IgD-negative memory B cell (primary cell): ENCODE measurements at places on chromosomes 5 and 9. TPM values are rescaled to one million over a fixed set of nuclear protein-coding genes. Genes with fewer than 3 reads are reported as not detected.

Gene ZFAND5
- 110 TPM for polyA plus RNA-seq

Gene ZNF879
- polyA plus RNA-seq = 2.7 TPM

Gene SYNPO
- 4.8 TPM for polyA plus RNA-seq

Gene DMRT3
- not detected for polyA plus RNA-seq

Gene ARSB
- 4.5 TPM for polyA plus RNA-seq

Gene GRIA1
- not detected for polyA plus RNA-seq

Gene LIX1
- polyA plus RNA-seq = 0.10 TPM

Gene NUTM2G
- 0.19 TPM for polyA plus RNA-seq

Gene MEIKIN
- polyA plus RNA-seq = not detected

Gene ASPN
- not detected for polyA plus RNA-seq

Gene PCDHA11
- not detected for polyA plus RNA-seq

Gene LIFR
- polyA plus RNA-seq = not detected

Gene PCDHGA5
- polyA plus RNA-seq = not detected

Gene PRRT1B
- polyA plus RNA-seq = not detected

Gene SPINK4
- polyA plus RNA-seq = not detected

Gene PDE8B
- polyA plus RNA-seq = not detected

Gene TMEM252
- polyA plus RNA-seq = not detected

Gene FAM153A
- polyA plus RNA-seq = not detected

Gene MZB1
- polyA plus RNA-seq = 193 TPM

Gene PCDHGB6
- 0.39 TPM for polyA plus RNA-seq

Gene DCAF10
- 29.3 TPM for polyA plus RNA-seq

Gene TNFSF8
- polyA plus RNA-seq = 3.5 TPM

Gene IFNA2
- not detected for polyA plus RNA-seq

Gene NSG2
- not detected for polyA plus RNA-seq

Gene BTNL3
- not detected for polyA plus RNA-seq

Gene BTNL8
- not detected for polyA plus RNA-seq
